ENCODE measurements at places on chromosomes 3 and 15. TPM values are rescaled to one million over a fixed set of nuclear protein-coding genes. Genes with fewer than 3 reads are reported as not detected.

Gene RHO
- total RNA-seq, result 0.05 TPM

Gene CYP8B1
- total RNA-seq, result not detected

Gene WNT5A
- total RNA-seq, result 2.9 TPM

Gene GOLGA6L7
- not detected for total RNA-seq

Gene BCL6
- total RNA-seq, result 26.8 TPM

Gene CHRNA7
- 0.61 TPM for total RNA-seq

Gene LRRC15
- total RNA-seq, result 0.33 TPM

All from thymus (tissue), 14 donors.